ENCODE measurements at places on chromosomes 3 and 15.
A peak's percentile ranks its signal among the peaks of the same experiment; 100 is the strongest.

DNA sequence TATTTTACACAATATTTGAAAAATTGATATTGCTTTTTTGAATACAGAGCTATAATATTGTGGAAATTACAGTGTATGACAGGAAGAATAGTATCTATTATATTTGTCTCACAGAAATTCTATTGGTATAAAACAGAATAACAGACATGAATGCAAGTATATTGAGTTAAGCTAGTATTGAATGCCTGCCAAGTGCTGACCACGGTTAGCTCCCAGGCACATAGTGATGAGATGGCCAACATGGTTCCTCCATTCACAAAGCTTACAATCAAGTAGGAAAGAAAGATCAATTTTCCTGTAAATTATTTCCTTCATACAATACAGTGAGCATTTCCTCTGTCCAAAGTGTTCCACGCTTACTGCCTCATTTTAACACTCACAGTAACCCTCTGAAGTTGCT, 67.6 kb downstream of the TP63 start:
- no peak for DNase-seq

- DNase-seq = no peak
Observed at GRCh38 chr15:68080334-68080733, 26.2 kb downstream of the PIAS1 start.

DNA sequence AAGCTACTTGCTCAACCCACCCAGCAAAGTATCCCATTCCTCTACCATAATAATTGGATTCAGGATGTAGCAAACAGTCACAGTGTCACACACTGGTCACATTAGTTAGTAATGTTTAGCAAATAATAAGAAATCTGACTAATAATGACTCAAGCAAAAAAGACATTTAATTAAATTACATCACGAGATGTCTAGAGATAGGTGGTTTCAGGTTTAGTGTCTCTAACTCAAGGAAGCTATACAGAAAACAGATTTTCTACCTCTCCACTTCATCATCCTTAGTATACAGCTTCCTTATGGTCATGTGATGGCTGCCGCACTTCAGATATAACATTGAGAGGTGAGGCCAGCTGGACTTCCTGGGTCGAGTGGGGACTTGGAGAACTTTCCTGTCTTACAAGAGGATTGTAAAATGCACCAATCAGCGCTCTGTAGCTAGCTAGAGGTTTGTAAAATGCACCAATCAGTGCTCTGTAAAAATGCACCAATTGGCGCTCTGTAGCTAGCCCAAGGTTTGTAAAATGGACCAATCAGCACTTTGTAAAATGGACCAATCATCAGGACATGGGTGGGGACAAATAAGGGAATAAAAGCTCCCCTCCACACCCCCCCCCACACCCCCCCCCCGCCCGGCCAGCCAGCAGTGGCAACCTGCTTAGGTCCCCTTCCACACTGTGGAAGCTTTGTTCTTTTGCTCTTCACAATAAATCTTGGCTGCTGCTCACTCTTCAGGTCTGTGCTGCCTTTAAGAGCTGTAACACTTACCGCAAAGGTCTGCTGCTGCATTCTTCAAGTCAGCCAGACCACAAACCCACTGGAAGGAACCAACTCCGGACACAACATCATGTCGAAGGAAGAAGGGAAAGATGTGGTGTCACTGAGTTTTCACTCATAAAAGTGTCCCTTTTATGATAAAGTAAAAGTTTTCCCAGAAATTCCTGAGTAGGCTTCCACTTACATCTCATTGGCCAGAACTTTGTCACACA, 24.9 kb upstream of the ARPIN start:
- DNase-seq = no peak

- no peak for DNase-seq
Observed at GRCh38 chr3:125431912-125432790, 57.0 kb upstream of the ZNF148 start.

- no peak for DNase-seq
Observed at GRCh38 chr3:72678867-72679266, 169.4 kb downstream of the SHQ1 start.

DNA sequence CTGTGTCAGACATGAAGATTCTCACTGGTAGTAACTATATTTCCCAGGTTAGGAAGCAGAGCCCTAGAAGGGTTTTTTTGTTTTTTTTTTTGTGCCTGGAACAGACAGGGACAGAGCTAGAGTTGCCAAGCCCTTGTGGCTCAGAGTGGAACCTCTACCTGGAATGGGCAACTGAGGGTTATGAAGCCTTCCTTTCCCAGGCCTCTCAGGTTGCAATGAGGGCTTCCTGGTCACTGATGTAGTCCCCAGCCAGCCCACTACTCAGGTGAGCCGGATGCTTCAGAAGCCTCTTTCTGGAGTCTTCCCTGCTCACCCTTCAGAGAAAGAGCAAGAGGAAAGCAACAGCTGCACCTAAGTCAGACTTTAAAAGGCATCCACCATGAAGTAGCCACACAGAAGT, 48.8 kb upstream of the MANF start:
- DNase-seq = no peak

DNA sequence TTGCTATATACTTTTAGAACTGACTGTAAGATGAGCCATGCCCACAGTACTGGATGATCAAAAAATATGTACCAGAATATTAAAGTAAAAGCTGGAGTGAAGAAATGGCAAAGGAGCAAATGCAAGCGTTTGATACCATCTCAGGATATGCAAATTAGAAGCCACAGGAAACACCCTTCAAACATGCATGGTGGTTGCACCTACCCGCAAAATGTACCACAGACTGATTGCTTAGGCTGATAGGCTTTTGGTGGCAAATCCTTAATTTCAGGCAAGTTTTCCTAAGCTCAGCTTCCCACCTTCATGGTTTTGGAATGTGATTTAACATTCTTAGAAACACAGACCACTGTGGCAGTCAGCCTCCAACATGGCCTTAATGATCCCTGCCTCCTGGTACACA, 149.0 kb downstream of the PDZRN3 start:
- no peak for DNase-seq

DNA sequence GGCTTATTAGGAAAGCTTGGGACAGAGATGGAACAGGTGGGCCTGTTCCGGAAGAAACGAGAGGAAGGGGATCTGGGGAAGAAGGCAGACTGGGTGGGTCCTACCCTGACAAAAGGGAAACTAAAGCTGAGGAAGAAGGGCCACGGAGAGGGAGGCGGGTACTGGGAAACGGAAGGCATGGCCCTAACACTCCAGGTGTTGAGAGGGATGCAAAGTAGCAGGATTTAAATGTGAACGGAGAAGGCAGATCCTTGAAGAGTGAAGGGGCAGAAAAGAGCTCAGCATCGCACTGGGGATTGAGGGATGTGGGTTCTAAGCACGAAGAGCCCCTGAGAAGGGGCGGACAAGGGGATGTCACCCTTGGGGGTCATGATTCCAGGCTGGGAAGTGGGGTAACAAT, 735 bp downstream of the STIMATE start:
- no peak for DNase-seq

- DNase-seq = peak; percentile 50
Observed at GRCh38 chr3:9934235-9934621, 594 bp downstream of the CRELD1 start.

DNA sequence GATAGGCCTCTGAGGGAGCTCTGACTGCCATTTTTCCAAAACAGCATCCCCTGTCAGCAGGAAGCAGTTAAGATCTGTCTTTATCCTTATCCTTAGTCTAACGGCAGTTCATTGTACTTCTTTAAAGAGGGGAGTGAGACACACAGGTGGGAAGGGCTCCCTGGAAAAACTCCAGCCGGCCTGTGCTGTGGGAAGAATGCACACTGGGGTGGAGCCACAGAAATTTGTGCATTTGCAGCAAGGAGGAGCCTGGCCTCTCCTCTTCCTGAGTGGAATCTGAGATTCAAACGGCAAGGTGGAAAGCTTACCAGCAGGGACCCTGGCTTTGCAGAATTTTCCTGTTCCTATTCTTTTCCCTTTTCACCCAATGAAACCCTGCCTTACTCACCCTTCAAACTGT, 1209.4 kb downstream of the ROBO2 start:
- DNase-seq = no peak

- DNase-seq = no peak
Observed at GRCh38 chr3:172918568-172919296, 168.2 kb downstream of the ECT2 start.

- no peak for DNase-seq
Observed at GRCh38 chr15:42576040-42576594, 711 bp downstream of the STARD9 start.

DNA sequence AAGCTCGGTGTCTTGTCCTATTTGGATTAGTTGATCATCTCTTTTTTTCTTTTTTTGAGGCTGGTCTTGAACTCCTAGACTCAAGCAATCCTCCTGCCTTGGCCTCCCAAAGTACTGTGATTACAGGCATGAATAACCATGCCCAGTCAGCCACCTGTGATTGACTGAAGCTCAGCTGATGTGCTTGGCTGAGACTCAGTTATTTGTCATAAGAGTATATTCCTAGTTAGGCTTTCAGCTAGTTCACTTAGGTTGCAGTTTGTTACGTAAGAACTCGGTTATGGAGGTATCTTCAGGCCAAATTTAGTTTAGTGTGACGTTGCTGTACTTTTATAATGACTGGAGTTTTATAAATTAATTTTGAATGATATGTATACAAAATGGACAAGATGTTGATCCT, 365.0 kb downstream of the SV2B start:
- DNase-seq = no peak

DNA sequence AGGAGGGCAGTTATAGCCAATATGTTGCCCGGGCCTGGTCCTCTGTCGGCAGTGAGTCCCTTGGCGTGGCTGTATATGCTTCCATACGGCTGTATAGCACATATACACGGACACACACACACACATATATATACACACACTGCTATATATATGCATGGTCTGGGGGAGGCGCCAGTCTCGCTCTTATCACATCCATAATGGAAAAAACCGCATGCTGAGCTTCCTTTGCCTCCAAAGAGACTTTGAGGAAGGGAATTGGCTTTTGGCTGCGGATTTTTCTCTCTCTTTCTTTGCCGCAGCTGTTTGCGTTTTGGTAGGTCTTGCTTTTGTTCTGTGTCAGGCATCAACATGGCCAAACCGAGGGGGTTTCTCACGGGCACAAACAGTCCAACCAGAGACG, 11.3 kb upstream of the TMEM115 start:
- DNase-seq = no peak

- DNase-seq = no peak
Observed at GRCh38 chr3:71753701-71754609, at the start of gene GPR27. TSS of gene GPR27 (plus strand) at chr3:71753855. CDS start at chr3:71754050, 195 bp downstream.

DNA sequence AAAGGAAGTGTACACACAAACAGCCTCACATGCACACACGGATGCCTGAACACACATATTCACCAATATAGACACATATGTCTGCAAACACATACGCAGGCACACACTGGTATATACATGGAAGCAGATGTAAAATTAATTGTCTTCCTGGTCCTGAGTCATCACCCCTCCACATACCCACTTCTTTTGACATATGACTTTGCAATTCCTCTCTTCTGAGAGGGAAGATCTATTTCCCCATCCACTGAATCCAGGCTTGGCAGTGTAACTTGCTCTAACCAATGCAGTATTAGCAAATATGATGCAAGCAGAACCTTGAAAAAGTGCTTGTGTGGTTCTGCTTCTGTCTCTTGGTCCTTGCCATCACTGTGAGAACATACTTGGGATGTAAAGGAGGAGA, 76.8 kb upstream of the HRH1 start:
- DNase-seq = no peak

DNA sequence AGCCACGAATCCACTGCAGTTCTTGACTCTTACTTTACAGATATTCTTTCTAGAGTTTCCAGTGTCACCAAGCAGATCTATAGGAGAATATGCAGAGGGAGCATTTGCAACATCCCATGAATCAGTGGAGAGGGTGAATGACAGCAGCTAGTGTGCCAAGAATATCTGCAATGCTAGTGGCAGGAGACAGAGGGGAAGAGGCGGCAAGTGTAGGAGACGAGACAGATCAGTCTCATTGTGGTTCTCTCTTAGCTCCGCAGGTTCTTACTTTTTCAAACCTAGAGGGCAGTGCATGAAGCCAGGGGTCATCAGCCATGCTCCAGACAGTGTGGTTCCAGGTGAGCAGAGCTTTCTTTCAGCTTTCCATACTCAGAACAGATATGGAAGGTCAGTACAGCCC, 744 bp downstream of the ZNF619 start:
- DNase-seq = no peak

GRCh38 chr3:9172851-9173321, 76.6 kb downstream of the SRGAP3 start:
- DNase-seq = no peak

DNA sequence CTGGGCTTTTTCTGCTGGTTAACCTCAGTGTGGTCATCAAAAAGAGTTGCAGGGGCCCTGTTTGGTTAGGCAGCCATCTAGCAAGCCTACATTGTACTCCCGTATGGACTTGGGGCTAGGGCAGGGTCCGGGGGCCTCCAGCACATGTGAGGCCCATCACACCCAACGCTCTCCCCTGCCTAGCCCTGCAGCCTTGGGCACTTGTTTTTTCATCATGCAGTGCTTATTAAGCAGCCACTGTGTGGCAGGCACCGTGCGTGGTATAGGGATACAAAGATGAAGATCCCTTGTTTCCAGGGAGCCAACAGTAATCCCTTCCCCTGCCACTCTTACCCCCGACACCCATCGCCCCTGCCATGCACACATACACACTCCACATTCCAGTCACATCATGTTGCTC, 14.2 kb downstream of the MRAS start:
- no peak for DNase-seq

DNA sequence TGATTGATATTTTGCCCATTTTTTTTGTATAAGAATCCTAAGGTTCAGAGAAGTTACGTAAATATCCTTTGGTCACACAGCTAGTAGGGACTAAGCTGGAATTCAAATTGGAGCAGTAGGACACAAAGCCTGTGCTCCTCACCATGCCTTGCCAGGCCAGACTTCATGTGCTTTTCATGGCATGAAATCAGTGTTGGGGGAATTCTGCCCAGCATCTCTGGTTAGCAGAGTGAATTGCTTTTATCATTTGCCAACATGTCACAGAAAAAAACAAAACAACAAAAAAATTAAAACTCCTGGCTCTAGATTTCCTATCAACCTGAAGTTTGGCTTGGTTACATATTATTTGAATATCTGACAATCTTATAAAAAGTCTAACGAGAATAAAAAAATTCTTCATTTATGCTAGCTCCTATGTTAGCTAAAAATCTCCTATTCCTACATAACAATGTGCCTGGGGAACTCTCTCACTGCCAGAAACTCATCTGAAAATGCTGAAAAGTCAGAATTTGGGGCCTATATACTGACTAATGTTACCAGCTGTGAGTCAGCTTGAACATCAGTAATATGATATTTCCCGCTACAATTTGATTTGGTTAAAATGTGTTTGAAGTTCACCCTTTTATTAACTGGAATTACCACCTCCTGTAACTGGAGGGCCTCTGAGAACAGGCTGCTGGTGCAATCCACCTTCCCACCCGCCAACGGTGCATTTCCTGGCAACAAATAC, 141.7 kb downstream of the TIGIT start:
- DNase-seq = no peak

DNA sequence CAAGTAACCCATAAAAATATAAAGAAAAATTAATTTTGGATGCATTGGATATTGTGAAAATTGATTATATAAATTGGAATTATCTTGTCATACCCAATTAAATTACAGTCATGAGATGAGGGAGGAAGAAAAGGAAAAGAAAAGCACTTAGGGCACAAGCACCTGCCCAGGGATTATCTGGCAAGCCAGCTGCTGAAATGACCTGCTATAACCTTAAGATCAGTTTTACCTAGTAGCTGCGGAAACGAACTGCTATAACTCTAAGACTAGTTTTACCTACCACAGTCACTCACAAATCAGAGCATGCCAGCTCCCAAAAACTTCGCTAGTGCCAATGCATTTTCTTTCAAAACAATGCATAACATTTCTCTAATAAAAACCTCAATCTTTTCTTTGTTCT, 26.2 kb downstream of the LRRFIP2 start:
- no peak for DNase-seq
